ENCODE measurements at places on chromosomes 7 and 10.

DNA sequence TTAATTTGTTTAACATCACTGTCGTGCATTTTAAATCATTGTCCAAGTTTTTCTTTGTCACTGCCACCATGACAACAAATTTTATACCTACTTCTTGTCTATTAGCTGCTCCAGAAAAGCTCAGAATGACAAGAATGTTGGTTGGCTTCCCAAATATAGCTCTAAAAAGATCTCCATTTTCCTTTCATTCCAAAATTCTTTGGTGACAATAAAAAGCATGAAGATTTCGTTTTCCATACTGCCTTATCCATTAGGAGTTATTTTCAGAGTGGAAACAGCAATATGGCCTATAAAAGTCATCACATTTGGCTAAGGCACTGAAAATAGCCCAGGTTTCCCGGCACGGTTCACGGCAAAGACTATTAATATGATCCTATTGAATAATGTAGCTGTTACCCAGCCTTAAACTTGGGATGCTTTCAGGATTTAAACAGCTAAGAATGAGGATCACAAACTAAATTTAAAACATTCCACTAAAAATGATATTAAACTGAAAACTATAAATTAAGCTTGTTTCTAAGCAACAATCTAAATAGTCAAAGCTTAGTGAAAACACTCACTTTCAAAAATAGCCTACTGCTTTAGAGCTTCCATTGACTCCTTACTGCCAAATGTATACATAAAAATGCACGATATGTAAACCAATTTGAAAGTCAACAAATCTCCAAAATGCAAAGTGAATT lies 2.7 kb downstream of the CTTNBP2 start:
- no peak for DNase-seq

DNA sequence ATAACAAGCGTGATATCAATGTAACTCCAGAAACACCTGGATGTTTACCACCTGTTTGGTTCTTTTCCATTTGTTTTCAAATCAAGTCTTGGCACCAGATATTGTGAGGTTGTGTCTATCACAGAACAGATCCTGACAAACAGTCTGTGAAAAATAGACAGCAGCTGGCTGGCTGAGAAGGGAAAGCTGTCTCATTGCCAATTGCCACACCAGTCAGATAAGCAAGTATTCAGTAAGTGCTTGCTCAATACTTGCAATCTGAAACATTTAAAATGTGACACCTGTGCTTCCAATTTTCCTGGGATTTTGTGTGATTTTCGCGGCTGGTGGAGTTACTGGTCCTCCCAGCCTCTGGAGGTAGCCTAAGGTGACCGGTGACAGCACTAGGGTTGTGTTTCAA lies 147.9 kb upstream of the MYO3A start:
- no peak for DNase-seq

DNA sequence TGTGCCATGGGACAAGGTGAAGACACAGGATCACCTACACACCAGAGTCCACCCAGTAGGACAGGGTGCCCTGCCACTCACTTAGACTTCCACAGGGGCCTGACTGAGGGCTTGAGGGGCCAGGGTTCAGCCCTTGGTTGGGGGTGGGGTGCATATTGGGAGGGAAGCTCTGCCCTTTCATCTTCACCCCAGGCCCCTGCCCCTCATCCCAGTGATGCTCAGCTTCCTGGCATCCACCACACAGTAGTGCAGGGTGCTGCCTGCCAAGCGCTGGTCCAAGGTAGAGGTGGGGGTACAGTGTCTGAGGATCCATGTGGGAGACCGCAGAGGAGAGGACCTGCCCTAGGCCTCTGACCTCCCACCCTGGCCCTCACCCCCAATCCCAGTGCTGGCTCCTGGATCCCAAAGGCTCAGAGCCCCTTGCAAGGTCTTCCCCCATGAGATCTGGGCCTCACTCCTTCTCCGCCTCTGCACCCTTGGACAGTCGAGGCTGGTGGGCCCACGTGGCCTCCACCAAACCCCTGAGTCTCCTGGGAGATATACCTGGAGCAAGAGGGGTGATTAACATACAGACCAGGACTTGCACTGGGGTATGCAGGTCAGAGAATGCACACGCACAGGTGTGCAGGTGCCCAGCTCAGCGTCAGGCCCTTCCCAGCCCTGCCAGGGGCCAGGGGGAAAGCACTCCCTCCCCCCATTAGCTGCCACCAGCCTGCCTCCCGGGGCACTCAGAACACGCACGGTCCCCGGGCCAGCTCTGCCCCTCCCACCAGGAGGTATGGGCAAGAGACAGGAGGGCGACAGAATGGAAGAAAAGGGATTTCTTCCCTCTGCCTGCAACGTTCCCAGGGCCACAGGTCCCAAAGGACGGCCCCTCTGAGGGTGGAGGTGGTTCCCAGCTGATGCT lies 8.6 kb upstream of the IRF5 start:
- DNase-seq, result no peak

GRCh38 chr7:13037216-13037615 lies 349.8 kb downstream of the ARL4A start:
- DNase-seq, result no peak

DNA sequence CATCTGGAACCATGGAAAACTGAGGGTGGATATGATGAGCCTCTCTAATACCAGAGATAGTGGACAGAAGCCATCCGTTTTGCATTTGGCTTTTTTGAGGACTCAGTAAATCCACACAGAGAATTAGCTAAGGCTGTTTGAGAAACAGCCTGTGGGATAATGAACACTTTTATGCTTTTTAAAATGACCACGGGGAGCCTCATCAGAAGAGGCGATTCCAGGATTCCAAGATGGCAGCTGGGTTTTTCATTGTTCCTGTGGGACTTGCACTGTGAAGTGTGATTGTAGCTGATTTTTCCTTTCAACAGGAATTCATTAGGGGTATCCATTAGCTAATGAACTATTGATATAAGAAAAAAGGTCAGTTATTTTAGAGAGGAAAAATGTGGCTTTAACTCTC lies 353.2 kb downstream of the AUTS2 start:
- no peak for DNase-seq

DNA sequence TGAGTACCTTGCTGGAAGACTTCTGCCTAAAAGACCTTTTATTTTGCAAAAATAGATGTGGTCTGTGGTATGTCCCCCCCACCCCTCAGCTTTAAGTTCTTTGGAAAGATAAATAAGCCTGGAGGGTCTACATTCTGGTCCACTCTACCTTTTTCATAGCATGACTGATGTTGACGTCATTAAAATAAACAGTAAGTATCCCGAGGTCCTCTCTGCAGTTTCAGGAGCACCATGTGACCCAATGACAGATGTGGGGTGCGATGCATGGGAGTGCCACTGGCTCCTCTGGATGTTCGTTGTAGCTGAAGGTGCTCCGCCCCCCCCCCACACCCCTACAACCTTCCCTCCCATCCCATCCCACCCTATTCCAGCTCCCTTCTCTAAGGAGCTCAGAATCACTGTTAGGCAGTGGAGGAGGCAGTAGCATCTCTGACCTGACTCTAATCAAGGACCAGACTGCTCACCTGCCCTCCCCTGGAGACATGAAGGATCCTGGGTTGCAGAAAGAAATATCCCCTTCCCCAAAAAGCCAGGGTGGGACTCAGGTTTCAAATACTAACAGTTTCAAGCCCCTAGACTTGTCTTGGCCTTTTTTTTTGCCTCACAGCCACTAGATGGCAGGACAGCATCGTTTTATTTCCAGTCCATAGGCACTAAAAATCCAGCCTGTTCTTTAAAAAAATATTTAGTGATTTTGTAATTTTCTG lies 25.1 kb downstream of the CASP7 start:
- DNase-seq, result no peak

GRCh38 chr7:99314504-99314903 lies 11.2 kb upstream of the ARPC1A start:
- DNase-seq, result no peak

DNA sequence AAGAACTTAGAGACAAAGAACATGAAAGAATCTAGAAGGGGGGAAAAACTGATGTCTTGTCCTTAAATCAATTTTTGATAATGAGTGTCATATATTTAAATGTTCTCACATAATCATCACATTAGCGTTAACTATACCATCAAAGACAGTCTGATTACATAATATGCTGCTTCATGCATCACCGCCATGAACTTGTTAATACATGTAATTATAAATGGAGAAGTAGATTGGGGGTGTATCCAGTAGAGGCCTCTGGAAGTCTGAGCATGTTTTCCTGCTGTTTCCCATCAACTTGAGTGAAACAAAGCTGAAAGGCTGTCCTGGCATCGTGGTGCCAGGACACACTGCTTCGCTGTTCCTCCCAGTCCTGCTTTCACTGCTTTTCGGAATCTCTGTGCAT lies 48.2 kb downstream of the PRLHR start:
- DNase-seq, result no peak

GRCh38 chr7:14552060-14552459 lies 350.5 kb downstream of the DGKB start:
- no peak for DNase-seq

- DNase-seq, result no peak
Measured at GRCh38 chr7:87934699-87935383, 790 bp downstream of the ADAM22 start.

- DNase-seq, result no peak
Measured at GRCh38 chr10:94680544-94680943, 3.0 kb upstream of the CYP2C18 start.

DNA sequence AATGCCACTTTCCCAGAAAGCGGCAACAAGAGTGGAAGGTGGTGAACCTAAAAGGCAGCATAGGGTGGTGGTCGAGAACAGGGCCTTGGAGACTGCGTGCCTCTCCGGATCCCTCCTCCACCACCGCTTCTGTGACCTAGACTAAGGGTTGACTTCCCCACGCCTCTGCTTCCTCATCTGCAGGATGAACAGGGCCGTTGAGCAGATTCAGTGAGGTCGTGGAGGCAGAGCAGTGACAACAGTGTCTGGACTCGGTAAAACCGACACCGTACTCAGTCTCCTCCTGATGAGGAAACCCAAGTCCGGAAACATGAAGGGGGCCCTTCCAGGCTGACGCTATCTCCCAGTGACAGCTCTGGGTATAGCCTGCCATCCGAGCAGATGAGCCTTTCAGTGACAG lies 162.6 kb downstream of the CELF2 start:
- peak; percentile 79 for DNase-seq

GRCh38 chr10:113576852-113577251 lies 24.0 kb downstream of the HABP2 start:
- DNase-seq, result no peak

DNA sequence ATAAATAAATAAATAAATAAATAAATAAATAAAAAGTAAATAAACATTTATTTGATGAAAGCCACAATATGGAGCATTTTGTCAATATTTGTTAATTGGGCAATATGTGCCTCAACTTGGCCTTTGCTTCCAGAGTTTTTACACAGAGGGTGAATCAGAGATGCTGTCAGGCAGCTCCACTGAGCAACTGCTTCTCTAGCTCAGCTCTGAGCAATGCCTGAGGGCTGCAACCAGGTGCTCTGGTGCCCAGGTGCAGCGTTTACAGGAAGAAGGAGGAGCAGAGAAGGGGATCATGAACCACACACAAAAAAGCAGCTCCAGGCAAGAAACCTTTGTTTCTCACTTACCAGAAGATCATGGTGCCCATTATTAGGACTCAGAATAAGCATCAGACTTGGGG lies 876.2 kb upstream of the AUTS2 start:
- DNase-seq, result no peak

- no peak for DNase-seq
Measured at GRCh38 chr10:44261296-44261695, 123.6 kb downstream of the CXCL12 start.

DNA sequence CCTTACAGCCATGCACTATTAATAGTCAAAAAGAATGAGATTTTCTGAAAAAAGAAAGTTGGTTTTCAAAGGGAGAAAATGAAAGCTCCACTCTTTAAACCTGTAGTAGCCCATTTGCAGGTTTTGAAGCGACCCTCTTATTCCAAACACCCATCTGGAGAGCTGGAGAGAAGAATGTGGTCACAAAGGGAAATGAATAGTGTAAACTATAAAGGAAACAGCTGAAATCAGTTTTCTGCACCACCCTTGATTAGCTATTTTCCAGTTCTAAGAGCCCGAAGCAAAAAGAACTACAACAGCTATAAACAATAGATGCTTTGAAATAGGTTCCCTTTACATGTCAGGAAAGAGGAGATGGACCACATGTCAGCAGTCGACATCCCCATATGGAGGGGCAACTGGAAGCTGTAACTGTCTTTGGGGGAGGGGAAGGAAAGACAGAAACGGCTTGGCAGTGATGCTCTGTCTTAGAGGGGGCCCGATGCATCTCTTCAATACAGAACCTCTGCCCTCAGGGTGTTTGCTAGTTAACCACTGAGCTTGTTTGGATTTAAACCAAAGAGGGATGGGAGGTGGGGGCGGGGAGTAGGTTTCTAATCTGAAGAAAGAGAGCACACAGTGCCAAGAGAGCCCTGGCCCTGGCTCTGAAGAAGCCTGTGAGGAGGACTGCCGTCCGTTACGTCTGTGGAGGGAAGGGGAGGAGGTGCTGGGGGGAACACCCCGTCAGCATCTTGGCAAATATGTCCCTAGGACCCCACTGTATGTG lies 55.3 kb downstream of the CPVL start:
- DNase-seq, result no peak

DNA sequence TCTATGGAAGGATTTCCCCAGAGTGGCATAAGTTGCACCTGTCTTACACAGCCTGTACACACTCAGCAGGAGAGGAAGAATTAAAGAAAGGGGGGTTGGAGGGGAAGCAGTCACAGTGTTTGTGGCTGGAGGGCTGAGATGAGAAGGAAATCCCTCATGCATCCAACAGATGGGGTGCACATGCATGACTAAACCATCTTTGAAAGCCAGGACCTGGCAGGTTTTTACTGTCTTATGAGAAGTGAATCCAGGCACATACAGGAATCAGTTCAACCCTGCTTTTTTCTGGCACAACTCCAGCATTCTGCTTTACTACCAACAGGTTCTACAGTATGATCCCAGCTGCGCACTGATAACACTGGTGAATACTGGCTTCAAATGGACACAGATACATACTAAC lies 107.7 kb downstream of the CACNA2D1 start:
- DNase-seq, result no peak

DNA sequence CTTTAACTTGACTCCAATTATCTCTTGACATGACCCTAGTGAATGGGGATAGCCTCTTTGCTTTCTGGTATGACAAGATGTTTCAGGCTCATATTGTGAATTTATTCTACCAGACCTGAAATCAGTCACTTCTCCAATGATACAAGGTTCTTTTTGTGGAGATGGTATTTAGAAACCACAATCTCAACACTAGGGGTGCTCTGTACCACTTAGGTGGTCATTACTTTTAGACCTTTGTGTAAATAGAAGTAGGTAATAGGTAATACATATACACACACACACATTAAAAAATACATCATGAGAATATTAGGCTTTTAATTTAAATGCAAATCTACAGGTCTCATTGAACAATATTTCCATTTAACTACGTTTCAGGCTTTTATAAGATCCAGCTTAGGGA lies 199.0 kb upstream of the RHOBTB1 start:
- no peak for DNase-seq

DNA sequence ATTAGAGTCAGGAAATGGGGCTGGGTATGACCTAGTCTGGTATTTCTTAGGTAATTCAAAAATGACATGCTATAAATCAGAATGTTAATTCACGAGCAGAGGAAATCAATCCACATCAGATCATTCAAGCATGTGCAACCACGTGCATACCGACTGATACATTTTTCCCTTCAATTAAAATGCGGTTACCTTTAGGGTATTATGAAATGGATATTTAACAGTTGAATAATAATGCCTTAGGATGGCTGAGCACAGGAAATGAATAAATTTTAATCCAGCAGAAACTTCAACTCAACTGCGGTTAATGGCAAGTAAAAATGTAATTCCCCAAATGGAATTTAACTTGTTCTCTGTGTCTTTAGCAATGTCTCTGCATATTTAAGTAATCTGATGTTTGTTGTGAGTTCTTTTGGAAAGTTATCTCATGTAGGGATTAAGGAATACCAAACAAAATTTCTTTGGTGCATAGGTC lies 9.2 kb downstream of the CPA2 start:
- no peak for DNase-seq

All from SIG-M5 (cell line).